ENCODE measurements at places on chromosomes 4 and X.

GRCh38 chr4:7418131-7418943 is 16.4 kb downstream of the PSAPL1 start:
- no peak for DNase-seq

GRCh38 chr4:27024805-27025204 is 164.2 kb downstream of the STIM2 start:
- peak; percentile 18 for DNase-seq

GRCh38 chr4:147786031-147786430 is 54.1 kb downstream of the ARHGAP10 start:
- peak; percentile 8 for DNase-seq

DNA sequence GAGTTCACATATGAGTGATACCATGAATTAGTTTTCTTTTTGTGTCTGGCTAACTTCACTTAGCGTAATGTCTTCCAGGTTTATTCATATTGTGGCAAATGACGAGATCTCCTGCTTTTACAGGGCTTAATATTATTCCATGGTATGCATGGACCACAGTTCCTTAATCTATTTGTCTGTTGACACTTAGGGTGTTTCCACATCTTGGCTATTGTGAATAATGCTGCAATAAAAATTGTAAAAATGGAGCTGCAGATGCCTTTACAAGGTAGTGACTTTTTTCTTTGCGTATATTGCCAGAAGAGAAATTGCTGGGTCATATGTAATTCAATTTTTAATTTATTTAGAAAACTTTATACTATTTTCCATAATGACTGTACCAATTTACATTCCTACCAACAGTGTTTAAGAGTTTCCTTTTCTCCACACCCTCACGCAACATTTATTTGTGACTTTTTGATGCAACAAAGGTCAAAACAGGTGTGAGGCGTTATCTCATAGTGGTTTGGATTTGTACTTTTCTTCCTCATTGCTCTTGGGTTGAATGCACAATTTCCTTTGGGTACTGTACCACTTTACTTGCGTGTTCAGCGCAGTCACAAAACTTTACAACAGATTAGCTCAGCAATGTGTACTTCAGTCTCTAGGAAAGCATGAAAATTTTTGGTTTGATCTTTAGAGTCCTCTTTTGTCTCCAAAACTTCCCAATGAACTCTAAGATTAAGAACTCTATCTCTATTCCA is 240.8 kb downstream of the PPARGC1A start:
- DNase-seq: no peak

DNA sequence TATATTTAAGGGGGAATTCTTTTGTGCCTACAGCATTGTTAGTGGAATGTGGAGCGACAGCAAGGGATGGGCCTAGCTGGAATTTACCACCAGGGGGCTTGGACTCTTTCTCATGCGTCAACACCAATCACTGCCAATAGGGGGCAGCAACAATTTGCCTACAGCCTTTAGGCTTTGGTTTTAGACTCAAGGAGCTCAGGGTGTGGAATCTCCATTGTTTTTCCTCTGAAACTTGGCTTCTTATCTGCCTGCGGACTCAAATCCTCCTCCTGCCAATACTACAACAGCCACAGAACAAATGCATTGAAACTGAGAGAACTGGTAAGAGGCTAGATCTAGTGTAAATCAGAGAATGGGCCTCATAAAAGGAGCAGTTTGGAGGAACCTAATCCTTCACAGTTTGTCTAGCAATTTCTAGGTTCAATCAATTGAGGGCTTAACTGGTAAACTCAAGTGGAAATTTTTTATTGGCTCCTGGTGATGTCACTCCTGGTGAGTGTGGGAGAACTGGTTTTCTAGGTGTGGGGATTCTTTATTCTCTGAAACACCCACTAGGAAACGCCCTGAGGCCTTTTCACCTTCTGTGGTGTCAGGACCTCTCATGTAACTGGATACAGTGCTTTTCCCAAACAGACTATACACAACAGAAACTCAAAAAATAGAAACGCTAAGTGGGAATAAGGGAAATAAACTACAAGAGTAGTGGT is 27.9 kb upstream of the TMSB4X start:
- DNase-seq: peak; percentile 33

- no peak for DNase-seq
Observed at GRCh38 chr4:57985161-57985560, 875.0 kb upstream of the IGFBP7 start.

DNA sequence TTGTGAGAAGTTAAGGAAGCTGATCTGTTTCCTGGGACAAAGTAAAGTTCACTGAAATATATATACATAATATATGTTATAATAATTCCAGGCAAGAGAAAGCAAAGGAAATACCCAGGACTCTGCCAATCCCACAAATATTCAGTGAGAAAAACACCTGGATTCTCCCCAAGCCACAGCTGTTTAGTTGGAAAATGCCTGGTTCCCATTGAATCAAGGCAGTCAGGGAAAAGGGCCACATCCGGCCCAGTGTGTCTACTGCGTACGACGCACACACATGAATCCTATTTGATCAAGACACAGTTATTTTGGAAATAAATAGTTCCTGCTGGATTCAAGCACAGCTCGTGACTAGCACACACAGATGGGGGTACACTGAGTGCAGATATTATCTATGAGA is 6.3 kb upstream of the DCHS2 start:
- no peak for DNase-seq

DNA sequence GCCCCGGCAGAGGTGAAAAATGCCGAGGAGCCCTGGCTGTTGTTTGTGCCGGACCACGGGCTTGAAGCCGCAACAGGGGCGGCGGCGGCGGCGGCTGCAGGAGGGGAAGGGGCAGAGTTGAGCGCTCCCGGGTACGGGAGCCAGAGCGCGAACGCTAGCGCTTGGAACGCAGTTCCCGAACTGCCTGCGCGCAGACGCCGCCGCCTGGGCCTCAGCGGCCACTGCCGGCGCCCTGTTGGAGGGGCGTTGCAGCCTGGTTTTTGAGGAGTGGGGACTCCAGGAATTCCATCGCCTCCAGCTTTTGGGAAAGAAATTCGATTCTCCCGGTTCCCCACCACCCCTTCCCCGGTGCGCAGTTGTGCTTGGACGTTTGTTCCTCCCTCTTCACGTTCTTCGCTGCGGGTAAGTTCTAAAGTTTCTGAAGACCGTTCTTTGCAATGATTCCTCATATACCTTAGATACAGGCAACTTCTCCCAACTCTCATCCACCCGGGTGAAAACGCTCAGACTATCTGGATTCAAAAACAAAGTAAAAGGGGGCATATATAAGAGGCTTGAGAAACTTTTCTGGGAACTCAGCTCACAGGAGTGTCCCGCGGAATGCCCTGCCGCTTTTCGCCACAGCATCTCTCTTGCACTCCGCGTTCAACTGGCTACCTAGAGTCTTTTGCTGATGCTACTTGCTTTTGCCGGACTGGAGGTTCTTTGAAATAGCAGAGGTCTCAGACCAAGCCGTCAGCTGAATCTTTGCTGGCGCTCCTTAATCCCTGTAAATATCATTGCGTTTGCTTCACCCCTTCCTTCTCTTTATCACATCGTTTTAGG is 1.0 kb downstream of the FAT4 start:
- DNase-seq: no peak

GRCh38 chr4:81165861-81166430 is 49.1 kb downstream of the PRKG2 start:
- no peak for DNase-seq

GRCh38 chrX:97898798-97899197 is 1015.1 kb downstream of the RPA4 start:
- no peak for DNase-seq

DNA sequence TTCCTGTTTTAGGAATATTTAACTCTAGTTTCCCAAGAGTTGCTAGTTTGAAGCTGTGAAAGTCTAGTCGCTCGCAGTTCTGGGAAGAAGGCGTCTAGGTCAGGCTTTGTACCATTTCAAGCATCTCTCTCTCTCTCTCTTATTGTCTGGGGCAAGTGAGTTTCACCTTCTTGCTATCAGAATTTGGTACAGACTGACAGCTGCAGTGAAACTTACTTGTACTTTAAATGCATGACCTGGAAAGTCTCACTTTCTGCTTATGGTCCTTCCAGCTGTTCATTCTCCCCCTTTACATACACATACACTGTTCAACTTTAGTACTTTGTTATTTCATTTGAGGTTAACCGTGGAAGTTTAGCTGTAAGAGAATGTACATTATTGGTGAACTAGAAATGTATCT is 4.4 kb downstream of the FRMPD4 start:
- DNase-seq: no peak

- DNase-seq: no peak
Observed at GRCh38 chr4:10530137-10530786, 73.0 kb upstream of the ZNF518B start.

DNA sequence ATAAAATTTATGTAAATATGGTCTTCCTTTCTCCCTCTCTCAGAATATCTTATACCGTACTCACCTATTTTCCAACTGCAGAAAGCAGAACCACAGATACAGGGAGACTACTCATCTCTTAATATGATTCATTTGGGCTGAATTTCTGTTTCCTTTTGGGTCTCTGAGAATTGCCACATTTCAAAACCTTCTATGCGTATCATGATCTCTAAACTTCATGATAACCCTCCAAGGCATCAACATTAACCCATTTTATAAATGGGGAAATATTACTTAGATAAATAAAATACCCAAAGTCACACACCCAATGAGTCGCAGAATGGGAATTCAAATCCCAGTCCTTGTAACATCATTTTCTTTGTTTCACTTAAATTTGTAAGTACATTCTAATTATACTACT is 16.6 kb upstream of the PRDM8 start:
- DNase-seq: no peak

DNA sequence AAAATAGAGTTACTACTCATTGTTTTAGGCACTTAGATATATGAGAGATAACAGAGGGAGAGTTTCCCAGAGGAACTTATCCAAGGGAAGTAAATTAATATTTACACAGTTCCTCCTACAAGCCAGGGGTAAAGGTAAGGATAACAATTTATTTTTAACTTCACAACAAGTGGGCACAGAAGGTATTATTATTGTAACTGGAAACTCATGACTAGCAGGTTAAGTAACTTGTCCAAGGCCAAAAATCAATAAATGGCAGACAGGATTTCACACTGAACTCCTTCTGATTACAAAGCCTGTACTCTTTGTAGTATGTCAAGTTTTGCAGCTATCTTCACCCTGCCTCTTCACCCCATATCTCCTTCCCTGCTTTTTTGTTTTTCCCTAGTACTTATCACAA is 46.9 kb upstream of the F8A3 start:
- no peak for DNase-seq

GRCh38 chrX:153805436-153805835 is 11.0 kb downstream of the SSR4 start:
- DNase-seq: no peak

DNA sequence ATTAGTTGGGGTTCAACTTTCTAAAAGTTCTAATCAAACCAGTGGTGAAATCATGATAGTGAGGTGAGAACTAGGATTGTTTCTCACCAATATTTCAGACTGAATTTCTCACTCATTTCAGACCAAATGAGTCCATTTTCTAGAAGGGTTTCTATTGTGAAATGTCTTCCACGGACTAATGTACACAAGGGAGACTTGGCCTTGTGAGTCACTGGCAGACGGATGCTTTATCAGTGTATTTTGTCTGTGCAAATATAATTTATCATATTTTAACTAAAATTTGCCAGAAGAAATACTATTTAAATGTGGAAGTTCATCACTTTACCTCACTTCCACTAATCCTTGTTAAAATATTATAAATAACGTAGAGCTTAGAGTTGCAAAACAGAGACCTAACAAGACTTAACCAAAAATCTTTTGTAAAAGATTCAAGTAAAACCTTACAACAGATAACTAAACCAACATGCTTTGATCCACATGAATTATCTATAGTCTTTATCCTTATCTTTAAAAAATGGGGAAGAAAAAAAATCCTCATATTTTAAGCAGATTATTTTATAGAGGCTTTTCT is 506.0 kb upstream of the FAM241A start:
- DNase-seq: no peak

DNA sequence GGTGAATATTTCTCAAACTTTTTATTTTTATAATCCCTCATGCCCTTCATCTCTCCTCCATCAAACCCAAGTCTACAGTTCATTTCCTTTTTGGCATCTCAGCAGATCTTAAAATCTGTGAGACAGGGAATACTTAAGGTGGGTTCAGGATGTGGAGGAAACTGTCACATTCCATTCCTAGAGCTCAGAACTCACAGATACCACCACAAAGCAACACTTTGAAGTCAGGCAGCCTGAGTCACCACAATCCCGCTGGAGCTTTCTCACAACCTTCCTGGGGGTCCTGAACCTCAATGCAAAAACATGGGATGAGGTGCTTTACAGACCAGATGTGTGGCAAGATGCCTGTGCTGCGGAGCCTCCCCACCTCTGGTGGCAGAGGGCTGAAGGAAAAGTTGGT is 63.2 kb downstream of the HHIP start:
- no peak for DNase-seq

DNA sequence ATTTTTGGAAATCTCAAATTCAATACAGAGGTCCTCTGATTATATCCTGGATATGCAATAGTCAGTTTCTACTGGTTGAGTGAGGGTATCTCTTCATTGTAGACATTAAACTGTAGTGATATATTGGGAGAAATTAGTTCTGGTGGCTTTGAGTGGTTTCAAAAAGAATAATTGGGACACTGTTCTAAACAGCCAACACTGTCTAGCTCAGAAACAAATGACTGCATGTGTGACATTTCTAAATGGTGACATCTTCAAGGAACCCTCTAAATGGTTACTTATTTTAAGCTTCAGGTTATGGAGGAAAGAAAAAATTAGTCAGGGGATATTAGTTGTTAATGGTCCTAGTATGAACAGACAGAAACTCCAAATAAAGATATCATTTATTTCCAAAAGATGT is 186.2 kb downstream of the LARP7 start:
- no peak for DNase-seq

DNA sequence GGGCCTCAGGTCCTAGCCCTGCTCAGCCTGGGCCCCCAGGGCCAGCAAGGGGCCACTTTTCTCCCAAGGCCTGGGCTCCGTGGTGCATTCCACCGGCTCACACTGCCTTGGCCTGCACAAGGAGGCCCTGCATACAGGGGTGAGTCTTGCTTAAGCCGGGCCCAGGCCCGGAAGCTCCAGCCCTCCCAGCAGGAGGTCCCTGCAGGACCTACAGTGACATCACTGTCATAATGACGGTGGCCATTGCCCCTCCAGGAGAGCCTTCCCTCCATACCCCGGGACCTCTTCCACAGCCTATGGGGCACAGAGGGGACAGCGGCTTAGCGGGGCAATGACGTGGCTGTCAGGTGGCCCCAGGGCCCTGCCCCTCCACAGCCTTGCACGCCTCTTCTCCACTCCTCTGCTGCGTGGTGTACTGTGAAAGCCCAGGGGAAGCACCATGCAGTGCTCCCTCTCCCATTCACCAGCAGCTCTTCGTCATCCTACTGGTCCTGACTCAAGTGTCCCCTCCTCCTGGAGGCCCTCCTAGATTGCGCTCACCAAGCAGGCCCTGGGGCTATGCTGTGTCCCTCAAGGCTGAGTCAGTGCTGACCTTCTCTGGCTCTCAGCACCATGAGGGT is 32.3 kb upstream of the AFAP1 start:
- no peak for DNase-seq

- DNase-seq: no peak
Observed at GRCh38 chr4:17033768-17034181, 135.3 kb upstream of the LDB2 start.

- DNase-seq: no peak
Observed at GRCh38 chrX:48035891-48036290, 29.1 kb downstream of the SPACA5 start.

- no peak for DNase-seq
Observed at GRCh38 chrX:131734621-131735020, 190.7 kb downstream of the OR13H1 start.

- DNase-seq: no peak
Observed at GRCh38 chrX:130167040-130167439, 1.4 kb upstream of the AIFM1 start.
